ENCODE measurements at places on chromosomes 2 and 18. TPM values are rescaled to one million over a fixed set of nuclear protein-coding genes. Genes with fewer than 3 reads are reported as not detected.

The SNORC gene
- total RNA-seq = 4.0 TPM

The DNAJC5G gene
- total RNA-seq = 0.77 TPM

The UGT1A3 gene
- not detected for total RNA-seq

The LIPT1 gene
- 4.8 TPM for total RNA-seq

The RFTN2 gene
- total RNA-seq = 9.9 TPM

The MEIS1 gene
- total RNA-seq = 26.5 TPM

The GALNT14 gene
- 0.40 TPM for total RNA-seq

- no peak for DNase-seq
Observed at GRCh38 chr2:60552851-60553494, 481 bp downstream of the BCL11A start.

GRCh38 chr2:236928380-236929037, 157.2 kb upstream of the COPS8 start:
- DNase-seq = peak; percentile 71

- DNase-seq = peak; percentile 21
Observed at GRCh38 chr2:216404010-216404618, 8.2 kb upstream of the SMARCAL1 start.

- DNase-seq = no peak
Observed at GRCh38 chr18:14905350-14905749, 157.4 kb downstream of the ANKRD30B start.

GRCh38 chr2:239223310-239224198, 177.3 kb downstream of the HDAC4 start:
- DNase-seq = no peak

DNA sequence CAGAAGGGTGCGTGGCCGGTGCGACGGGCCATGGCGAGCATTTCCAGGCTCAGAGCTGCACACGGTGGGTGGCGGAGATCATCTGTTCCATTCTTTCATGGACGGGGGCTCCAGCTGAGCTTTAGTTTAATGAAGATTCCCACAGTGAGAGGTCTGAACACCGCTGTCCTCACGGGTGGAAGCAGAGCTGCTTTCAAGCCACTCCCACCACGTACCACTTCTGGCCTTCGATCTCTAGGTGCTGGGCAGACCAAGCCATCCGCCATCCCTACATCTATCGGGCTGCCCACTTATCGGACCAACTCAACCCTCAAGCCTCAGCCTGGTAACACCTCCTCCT, 18.5 kb downstream of the GPR35 start:
- DNase-seq = no peak

DNA sequence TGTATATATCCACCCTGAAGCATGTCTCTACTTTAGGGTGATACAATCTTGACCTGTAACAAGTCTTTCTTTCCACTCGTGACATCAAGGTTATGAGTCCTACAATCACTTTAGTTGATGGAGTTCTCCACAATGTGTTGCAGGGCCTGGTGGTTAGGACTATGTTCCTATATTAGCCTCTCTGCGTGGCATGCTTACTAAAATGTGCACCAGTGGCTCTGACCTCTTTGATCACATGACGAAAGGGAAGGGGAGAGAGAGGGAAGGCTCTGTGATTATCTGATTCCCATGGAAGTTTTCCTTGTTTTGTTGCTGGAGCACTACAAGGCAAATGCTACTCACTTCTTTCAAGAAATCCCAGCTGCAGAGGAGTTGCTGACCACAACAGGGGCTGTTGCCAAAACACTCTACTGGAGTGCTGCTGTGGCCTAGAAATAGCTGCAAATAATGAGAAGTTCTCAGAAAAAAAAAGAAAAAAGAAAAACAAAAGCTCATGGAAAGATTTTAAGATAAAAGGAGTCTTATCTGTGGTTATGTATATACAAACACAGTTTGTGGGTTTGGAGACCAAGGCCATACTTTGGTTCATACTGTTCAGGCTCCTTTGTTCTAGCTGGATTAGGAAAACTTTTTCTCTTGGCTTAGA, 272.8 kb upstream of the MMADHC start:
- peak; percentile 75 for DNase-seq

DNA sequence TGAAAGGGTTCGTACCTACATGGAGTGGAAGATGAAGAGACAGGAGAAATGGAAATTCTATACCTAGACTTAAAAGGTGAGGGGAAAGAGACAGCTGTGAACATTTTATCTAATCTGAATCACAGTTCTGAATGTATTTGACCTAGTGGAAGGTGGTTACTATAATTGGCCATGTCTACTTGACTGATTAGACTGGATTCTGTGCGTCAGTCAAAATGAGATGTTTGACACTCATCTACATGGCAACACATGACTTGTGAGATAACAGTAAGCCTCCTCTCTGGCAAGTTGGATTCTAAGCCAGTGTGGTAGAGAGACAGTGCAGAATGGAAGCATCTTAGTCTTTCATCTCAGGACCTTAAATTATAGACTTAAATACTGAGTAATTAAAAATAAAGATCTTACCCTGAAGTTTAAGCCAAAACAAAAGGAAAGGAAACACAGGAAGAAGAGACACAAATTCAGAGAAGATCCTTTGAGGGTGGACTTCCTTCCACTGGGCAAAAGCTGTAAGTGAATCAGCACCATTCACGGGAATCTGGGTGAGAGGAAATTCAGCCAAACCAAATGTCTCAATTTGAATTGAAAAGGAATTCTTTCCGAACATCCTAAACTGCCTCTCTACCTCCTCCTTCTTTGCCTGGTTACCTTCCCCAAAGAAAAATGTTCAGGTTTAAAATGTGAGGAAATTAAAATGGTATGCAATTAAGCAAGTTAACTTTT, 121.6 kb downstream of the EHBP1 start:
- no peak for DNase-seq

- DNase-seq = no peak
Observed at GRCh38 chr2:367246-367645, 79.4 kb upstream of the ALKAL2 start.

DNA sequence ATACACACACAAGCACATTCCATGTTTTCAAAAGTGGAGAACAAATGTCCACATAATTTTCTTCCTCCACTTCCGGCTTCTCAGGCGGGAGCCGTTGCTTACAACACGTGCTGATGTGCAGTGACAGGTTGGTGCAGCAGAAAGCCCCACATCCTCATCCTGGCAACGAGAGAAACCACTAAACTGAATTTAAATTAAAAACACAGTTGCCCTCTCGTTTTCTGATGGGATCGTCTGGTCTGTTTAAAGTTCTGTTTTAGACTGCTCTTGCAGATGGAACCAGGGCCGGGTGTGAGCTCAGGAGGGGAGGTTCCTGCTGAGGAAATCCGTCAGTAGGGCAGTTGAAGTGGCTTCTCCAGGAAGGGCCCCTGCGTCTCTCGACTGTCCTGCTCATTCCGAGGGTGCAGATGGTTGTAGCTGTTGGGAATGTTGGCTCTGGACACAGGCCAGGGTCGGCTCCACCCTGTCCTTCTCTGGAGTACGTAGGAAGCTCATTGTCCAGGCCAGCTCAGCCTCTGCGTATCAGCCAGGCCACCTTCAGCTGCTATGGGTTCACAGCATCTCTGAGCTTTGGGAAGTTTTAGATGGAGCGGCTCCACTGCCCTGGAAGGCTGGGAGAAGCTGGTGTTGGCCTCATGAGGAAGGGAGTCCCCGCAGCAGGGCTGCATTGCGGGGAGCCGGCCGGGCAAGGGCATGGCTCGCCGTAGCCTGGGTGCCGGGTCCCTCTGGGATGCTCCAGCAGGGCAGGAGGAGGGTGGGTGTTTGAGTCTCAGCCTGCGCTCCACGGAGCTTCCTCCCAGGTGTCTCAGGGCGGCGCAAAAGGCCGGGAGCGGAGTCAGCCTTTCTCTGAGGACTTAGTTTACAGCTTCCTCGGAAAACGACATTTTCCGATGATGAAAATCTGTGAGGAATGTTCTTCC, 58.3 kb downstream of the NFATC1 start:
- DNase-seq = peak; percentile 62

GRCh38 chr2:40401896-40402295, 50.0 kb downstream of the SLC8A1 start:
- peak; percentile 67 for DNase-seq

DNA sequence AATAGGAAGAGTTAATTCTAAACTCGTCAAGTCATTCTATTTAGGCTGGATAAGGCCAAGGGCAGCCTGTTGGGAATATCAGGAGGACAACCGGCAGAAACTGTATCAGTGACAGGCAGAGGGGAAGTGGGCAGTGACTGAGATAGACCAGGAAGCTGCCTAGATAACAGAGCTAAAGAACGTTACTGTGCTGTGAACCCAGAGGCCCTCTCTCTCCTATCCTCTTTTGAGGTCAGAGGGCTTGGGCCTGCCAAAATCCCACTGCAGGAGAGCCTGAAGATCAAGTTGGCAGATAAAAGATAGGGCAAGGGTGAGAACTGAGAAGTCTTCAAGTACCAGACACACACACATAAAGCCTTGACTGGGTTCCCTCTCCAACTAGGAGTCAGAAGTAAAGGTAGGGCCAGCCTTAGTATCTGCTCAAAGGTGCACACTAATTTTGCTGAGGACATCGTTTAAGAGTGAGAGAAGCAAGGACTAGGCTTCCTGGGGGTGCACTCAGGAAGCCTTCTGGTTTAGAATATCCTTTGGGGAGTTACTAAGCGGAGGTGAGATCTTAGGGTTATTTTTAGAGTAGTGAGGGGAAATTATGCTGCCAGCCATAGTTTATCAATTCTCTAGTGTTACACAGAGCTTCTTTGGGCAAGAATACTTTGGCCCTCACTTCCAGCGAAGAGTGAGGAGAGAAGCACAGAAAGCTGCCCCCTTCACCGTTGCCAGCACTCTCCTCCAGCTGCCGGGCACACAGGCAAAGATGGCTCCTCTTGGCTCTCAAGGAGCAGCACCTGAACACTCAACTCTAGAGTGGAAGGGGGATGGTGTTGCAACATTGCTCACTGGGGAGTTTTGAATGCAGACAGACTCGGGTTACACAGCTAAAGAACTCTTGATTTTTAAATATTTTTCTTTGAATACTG, 9.8 kb downstream of the CAVIN2 start:
- DNase-seq = peak; percentile 41

DNA sequence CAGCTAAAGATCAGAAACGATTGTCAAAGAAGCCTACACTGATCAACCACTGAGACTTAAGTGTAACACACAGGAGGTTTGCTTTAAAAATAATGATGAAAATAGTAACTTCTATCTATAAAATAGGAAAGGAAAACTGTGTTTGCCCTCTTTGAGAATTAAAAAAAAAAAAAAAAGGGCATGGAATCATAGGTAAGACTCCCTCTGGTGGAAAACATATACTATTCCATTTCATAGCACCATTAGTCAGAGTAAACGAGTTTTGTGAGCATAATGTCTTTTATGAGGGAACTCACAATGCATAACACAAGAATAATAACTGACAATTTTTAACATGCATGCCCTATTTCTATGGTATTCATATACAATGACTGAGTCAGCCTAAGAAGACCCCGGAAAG, 36.3 kb downstream of the SLC35F5 start:
- peak; percentile 23 for DNase-seq

- DNase-seq = no peak
Observed at GRCh38 chr2:226906163-226906693, 70.4 kb downstream of the RHBDD1 start.

GRCh38 chr2:238159071-238159539, 335 bp downstream of the ERFE start:
- DNase-seq = no peak

DNA sequence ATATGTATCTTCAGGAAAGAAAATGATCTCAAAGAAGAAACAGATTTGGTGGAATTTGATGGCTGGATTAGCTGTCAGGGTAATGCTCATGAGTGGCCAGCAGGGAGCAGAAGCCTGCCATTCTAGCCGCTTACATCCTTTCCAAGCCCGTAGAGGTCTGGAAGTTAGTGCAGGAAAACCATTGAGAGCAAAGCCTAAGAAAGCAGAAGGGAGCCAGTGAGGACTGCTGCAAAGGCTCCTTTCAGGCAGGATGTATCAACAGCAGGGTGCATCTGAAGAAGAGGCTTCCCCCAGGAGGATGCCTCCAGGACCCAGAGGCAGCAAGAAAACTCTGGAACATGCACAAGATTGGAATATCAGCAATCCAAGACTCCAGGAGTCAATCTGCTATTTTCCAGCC, 22.9 kb upstream of the LBH start:
- DNase-seq = peak; percentile 69

DNA sequence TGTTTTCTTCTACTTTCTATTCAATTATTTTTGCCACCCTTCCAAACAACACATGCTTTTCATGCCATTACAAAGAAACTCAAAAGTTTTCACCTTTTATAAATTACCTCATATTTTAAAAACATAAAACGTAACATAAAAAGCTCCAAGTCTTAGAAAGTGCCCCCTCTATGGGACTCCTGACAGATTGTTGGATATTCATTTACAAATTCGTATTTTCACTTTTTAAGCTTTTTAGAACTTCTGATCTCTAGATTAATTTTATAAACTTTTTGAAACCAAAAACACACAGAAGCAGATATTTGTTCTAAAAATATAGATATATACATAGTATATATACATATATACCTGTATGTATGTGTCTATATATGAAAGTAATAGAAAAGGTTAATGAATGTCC, 1.5 kb downstream of the COL5A2 start:
- peak; percentile 60 for DNase-seq

DNA sequence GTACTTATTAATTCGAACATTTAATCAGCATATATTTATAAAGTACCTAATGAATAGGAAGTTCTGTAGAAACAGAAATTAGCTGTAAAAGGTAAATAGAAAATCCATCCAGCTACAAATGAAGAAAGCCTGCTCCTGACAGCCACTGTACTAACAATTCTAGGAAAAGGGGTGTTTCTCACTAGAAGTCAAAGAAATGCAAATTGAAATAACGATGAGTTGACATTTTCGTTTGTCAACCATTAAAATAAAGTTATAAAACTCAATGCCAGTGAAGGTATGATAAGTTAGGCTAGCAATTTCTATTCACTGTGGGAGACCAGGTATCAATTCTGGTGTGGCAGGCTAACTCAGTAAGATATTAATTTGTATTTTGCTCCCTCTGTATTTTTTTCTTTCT, 198.0 kb downstream of the ARL4C start:
- DNase-seq = no peak
